Prostate gland (tissue), 2 donors: ENCODE measurements at places on chromosomes 3 and 15.

GRCh38 chr15:68031404-68031803, 22.7 kb upstream of the PIAS1 start:
- H3K27ac ChIP-seq: no peak overlapping the region
- DNase-seq: no peak
- H3K4me1 ChIP-seq: no peaks in the 10 kb centered on the region
- H3K27me3 ChIP-seq: no peaks in the 10 kb centered on the region

DNA sequence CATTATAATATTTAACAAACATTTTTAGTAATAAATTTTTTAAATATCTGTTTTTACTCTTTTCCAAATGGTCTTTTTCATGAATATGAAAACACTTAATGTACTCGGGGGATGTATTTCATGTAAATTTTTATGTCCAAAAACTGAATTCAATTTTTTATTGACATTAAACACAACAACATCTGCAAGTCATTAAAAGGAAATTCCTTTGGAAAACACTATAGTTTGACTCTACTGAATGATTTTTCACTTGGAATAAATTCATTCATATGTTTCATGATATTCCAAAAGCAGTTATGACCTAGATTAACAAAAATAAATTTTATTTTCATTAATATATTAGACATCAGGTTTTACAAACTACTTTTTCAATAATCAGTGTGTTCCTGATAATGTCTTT, 239.8 kb upstream of the AGTR1 start:
- no peaks in the 10 kb centered on the region for H3K4me1 ChIP-seq
- H3K4me3 ChIP-seq: no peak overlapping the region
- H3K27me3 ChIP-seq: no peaks in the 10 kb centered on the region
- H3K27ac ChIP-seq: no peak overlapping the region
- DNase-seq: no peak
- H3K36me3 ChIP-seq: no peaks in the 10 kb centered on the region

DNA sequence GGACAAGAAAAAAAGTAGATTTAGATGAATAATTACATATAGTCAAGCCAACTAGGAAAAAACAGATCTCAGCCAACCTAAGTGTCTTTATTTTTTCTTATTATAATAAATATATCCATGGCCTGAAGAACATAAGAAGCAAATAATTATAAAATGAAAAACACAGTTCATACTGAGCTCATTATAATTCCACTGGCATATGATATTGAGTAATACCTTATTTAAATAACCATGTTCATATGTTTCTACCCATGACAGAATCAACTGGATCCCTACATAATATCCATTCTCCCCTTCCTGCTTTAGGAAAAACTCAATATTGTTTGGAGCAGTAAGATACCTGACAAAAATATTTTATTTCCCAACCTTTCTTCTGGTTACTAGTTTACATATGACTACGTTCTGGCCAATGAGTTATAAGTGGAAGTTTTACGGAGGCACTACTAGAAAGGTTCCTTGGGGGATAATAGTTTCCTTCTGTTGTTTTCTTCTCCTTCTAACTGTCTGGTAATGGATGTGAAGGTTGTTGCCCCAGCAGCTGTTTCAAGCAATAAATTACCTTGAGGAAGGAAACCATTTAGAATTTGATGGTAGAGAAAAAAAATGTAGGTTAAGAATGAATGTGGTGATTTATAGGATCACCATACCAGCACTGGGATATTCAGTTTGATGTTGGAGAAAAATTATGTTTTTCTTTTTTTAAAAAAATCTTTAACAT, 184.1 kb upstream of the MBNL1 start:
- H3K27ac ChIP-seq: no peak overlapping the region
- no peaks in the 10 kb centered on the region for H3K4me1 ChIP-seq
- no peak overlapping the region for H3K4me3 ChIP-seq
- no peaks in the 10 kb centered on the region for H3K27me3 ChIP-seq
- no peaks in the 10 kb centered on the region for H3K36me3 ChIP-seq

- no peaks in the 10 kb centered on the region for H3K36me3 ChIP-seq
- no peak overlapping the region for H3K27ac ChIP-seq
These were observed 21.4 kb downstream of the HDAC11 start for GRCh38 chr3:13501521-13501920.

GRCh38 chr3:182802413-182803390, 9.4 kb downstream of the ATP11B start:
- no peak overlapping the region for H3K27ac ChIP-seq
- no peak overlapping the region for H3K4me3 ChIP-seq
- H3K36me3 ChIP-seq: no peaks in the 10 kb centered on the region
- H3K4me1 ChIP-seq: no peaks in the 10 kb centered on the region
- no peak for DNase-seq

DNA sequence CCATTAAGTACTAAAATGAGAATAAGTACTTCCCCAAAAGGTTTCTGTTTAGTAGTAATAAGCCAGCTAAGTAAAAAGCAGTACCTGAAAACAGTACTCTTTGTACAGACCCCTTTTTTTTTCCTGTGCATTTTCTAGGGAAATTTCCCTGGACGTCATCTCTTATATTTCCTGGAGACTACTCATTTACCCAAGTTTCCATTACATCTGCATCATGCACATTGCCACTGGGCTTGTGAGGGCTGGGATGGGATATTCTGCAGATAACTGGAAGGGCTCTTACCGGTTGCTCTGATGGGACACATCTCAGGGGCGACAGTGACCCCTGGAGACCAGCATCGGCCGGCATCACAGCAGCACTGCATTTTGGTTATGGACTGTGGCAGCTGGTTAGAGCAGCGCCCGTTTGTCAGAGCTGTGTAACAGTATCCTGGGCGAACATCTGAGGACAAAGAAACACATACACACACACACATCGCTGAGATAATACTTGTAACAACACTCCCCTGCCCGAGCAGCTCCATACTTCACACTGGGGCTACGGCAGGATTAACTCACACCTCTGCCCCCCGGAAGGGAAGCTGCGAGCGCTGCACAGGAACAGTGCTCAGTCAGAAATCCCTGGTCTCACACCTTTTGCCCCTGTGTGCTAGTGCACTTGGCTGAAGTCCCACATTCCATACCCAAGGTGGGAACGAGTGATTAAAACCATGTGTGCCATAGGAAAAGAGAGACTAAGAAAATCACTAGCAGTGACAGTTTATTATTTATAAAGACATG, 124.9 kb downstream of the FBN1 start:
- no peaks in the 10 kb centered on the region for H3K4me1 ChIP-seq
- no peak overlapping the region for H3K4me3 ChIP-seq
- H3K27ac ChIP-seq: no peak overlapping the region
- no peaks in the 10 kb centered on the region for H3K27me3 ChIP-seq
- no peaks in the 10 kb centered on the region for H3K36me3 ChIP-seq

GRCh38 chr15:57195326-57195725, 181.0 kb upstream of the CGNL1 start:
- H3K27ac ChIP-seq: no peak overlapping the region
- H3K27me3 ChIP-seq: no peaks in the 10 kb centered on the region
- no peak for DNase-seq
- H3K4me1 ChIP-seq: peaks cover 3% of the 10 kb centered on the region
- no peak overlapping the region for H3K4me3 ChIP-seq

DNA sequence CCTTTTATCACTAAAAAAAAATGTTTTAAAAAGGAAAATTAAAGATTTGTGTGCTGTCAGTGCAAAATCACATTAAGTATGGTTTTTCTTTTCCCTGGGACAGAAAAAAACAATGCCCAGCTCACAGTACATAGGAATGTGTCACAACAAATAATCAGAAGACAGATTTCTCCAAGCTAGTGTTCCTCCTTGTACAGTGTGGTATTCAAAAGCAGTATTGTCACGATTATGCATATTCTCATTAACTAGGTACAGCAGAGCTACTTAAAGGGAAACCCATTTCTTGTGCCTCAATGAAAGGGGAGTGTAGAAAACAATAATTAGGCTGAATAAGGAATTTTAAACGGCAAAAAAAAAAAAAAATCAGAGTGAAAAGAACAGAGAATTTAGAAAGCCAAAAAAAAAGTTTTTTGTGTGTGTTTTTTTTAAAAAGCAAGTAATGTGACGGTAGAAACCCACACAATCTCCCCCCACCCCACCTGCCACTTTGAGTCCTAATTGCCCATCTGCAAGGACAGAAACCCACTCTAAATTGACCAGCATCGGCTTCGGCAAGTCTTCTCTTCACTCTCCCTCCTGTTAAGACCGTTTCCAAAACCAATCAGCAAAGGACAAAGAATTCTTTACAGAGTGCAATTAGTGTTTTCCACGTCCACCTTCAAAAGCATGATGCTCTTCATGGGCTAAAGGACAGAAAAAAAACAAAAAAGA, 41.0 kb downstream of the EIF4E3 start:
- no peaks in the 10 kb centered on the region for H3K27me3 ChIP-seq
- no peak overlapping the region for H3K4me3 ChIP-seq
- H3K36me3 ChIP-seq: no peaks in the 10 kb centered on the region
- H3K4me1 ChIP-seq: no peaks in the 10 kb centered on the region

DNA sequence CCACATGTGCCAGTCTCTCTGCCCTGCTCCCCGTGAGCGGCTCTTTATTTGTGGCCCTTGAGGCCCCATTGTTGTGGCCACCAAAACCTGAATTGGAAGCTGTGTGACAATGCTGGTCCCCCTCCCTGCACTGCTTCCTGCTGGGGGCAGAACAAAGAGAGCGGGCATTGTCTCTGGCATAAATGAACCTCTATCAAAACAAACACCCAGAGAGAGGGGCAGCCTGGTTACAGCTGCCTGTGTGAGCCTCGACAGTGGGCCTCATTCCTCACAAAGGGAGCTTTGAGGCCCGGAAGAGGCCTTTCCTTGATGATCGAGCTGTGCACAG, 152.9 kb downstream of the IGF1R start:
- DNase-seq: no peak
- H3K27me3 ChIP-seq: no peaks in the 10 kb centered on the region
- no peaks in the 10 kb centered on the region for H3K36me3 ChIP-seq
- no peak overlapping the region for H3K4me3 ChIP-seq
- peaks cover 36% of the 10 kb centered on the region for H3K4me1 ChIP-seq

- no peaks in the 10 kb centered on the region for H3K36me3 ChIP-seq
- H3K4me3 ChIP-seq: no peak overlapping the region
- H3K4me1 ChIP-seq: no peaks in the 10 kb centered on the region
- DNase-seq: no peak
- no peak overlapping the region for H3K27ac ChIP-seq
These were observed 37.4 kb downstream of the ACAA1 start for GRCh38 chr3:38099518-38099917.

- DNase-seq: no peak
- H3K4me3 ChIP-seq: no peak overlapping the region
- H3K4me1 ChIP-seq: no peaks in the 10 kb centered on the region
- no peak overlapping the region for H3K27ac ChIP-seq
- no peaks in the 10 kb centered on the region for H3K36me3 ChIP-seq
These were observed 3.5 kb downstream of the NSMCE3 start for GRCh38 chr15:29266052-29266582.

- no peak overlapping the region for H3K4me3 ChIP-seq
- no peak for DNase-seq
- no peaks in the 10 kb centered on the region for H3K4me1 ChIP-seq
- no peak overlapping the region for H3K27ac ChIP-seq
These were observed 325.9 kb downstream of the TIGIT start for GRCh38 chr3:114619771-114620170.

DNA sequence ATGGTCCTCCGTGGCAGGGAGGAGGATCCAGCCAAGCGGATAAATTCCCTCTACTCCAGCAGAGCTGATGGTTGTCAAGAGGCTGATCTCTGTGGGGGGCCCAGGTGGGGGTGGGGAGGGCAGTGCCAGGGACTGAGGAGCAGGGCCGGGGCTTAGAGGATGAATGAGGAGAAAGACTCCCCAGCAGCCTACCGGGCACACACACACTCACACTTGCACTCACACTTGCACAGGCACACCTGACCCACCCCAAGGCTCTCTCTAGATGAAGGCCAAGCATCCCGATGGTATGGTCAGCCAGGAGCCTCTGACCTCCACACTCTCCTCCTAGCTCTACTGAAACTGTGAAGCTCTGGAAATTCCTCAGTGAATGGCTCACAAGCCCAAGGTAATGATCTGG, 131.3 kb upstream of the PRR20G start:
- H3K27me3 ChIP-seq: peaks cover 2% of the 10 kb centered on the region
- H3K4me1 ChIP-seq: no peaks in the 10 kb centered on the region
- no peak for DNase-seq
- H3K27ac ChIP-seq: no peak overlapping the region
- no peak overlapping the region for H3K4me3 ChIP-seq
